ENCODE measurements at places on chromosomes 11 and 22. TPM values are rescaled to one million over a fixed set of nuclear protein-coding genes. Genes with fewer than 3 reads are reported as not detected.

- DNase-seq, result no peak
Observed at GRCh38 chr11:112162761-112163546, 940 bp downstream of the IL18 start.

- DNase-seq, result no peak
Observed at GRCh38 chr11:33197915-33198727, 36.8 kb upstream of the CSTF3 start.

DNA sequence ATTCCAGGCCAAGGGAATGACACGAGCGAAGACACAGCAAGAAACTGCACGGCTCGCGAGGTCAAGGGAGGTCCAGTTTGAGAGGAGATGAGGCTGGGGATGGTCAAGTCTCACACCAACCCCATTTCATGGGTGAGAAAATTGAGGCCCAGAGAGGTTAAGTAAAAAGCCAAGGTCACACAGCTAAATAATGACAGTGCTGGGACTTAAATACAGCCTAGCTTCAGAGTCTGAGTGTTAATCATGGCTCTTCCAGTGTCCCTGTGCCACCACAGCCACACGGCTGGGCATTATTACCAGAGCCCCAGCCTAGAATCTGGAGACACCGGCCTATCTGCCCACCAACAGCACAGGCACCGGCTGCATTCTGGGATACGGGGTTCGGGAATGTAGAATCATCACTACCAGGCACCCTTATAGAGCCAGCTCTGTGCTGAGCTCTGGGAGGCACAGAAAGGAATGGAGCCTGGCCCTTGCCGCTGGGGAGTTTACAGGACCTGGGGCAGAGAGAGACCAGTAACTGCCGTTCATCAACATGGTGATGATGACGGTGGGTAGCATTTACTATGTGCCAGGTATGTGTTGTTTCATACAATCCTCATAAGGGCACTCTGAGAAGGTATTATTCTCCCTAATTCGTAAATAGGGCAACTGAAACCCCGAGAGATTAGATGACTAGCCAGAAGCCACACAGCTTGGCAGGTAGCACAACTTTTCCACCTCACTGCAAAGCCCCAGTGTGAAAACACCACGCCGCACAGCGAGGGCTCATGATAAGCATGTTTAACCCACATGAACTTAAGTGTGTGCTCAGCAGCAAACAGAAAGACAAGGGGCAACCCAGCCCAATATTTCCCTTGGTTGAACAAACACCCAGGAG lies 51.8 kb downstream of the CD6 start:
- DNase-seq, result no peak

GRCh38 chr11:98940913-98941312 lies 79.8 kb upstream of the CNTN5 start:
- no peak for DNase-seq

- no peak for DNase-seq
Observed at GRCh38 chr11:119400860-119401259, 19.4 kb upstream of the USP2 start.

GRCh38 chr11:76787911-76788596 lies 4.9 kb downstream of the TSKU start:
- no peak for DNase-seq

GRCh38 chr11:94279996-94280395 lies 24.4 kb upstream of the IZUMO1R start:
- DNase-seq, result no peak

DNA sequence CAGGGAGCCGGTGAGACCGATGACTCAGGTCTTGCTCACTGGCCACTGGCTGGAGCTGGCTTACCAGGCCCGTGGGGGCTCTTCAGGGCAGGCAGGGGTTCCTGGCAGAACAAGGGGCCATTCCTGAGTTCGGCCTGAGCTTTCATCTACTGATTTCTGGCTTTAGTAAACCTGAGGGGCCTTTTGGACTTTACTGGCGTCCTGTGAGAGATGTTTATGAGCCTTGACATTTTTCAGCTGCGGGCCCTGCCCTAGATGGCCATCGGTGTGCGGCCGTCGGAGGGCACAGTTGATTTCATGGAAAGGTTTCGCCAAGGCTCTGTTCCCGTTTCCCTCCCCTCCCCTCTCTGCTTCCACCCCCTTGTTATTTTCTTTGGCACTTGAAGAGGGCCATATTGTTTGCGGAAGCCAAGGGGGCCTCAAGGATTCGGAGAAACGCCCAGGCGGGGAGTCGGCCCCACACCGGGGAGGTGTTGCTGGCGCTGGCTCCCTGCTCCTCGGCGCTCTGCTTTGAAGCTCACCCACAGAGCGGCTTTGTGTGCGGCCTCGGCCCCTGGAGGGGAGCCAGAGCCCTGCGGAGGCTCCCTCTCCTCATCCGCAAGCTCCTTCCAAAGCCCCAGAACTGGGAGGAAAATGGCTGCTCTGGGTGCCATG lies 17.7 kb downstream of the ELF5 start:
- DNase-seq, result no peak

- DNase-seq, result no peak
Observed at GRCh38 chr11:24628224-24628776, 131.4 kb downstream of the LUZP2 start.

DNA sequence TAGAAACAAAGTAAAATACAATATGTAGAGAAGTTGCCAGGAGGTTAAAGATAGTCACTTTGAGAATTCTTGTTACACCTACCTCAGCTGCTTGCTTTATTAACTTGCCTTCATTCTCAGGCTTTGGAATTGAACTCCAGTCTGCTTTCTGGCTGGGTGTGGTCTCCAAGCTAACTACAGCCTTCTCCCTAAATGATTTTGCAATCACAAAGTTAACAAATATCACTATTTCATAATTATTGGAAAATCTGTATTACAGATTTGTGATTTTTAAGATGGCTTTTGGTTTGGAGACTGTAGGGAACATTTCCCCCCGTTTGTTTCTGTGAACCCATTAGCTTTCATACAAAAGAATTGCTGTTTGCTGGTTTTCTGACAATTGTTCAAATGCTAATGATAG lies 2.2 kb downstream of the PLAAT5 start:
- DNase-seq, result no peak

- no peak for DNase-seq
Observed at GRCh38 chr11:18010121-18010670, 2.7 kb downstream of the SERGEF start.

DNA sequence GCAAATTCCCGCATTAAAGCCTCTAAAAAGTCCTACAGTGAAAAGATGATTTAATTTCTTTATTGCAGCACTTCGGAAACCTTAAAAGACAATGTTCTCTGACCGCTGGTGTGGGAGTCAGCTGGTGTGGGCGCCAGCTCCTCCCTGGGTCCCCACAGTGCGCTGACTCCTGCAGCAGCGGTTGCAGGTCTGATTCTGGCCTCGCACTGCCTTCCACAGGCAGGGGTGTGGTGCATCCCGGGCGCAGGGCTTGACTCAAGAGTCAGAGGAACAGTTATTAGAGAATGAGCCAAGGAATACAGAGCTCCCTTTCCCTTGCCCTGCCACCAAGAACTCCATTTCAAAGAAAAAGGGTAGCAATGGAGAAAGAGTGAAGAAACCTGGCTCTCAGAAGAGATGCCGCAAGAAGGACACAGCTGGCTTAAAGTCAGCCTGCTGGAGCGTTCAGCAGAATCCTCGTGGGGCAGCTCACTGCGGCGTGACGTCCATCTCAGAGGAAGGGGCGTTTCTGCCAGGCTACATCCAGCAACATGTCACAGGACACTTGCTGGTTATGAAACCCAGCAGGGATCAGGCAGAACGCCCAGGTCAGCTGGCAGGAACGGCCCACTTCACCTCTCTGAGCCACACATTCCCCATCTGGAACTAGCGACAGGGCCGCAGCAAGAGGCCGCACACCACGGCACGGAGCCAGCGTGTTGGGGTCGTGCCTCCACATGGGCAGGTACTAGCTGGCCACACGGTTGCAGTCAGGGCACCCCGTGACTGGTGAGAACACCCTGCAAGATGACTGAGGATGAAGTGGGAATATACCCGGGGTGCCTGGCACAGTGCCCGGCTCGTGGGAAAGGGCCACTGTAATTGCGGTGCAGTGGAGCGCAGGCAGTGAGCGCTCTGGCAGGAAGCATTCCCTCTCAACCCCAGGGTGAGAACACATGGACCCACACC lies 18.1 kb upstream of the EFCAB6 start:
- DNase-seq, result no peak

DNA sequence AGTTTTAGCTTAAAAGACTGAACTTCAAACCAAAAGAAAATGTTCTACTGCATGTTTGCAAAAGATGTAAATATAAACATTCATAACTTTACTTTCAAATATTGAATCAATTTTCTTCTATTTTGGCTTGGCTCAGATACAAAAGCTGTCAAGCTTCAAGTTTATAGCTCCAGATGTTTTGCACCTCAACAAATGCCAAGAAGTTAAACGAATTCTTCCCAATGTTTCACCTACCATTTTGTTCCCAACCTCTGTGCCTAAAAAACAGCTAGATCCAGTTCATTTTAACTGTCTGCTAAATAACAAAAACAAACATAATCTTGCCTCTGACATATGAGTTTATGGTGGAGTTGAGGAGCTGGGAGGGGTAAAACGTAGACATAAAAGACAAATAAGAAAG lies 76.5 kb downstream of the RAB30 start:
- DNase-seq, result no peak

- no peak for DNase-seq
Observed at GRCh38 chr22:33400891-33401290, 342.7 kb upstream of the SYN3 start.

- no peak for DNase-seq
Observed at GRCh38 chr11:128412847-128413791, 174.2 kb downstream of the ETS1 start.

- DNase-seq, result no peak
Observed at GRCh38 chr22:20465759-20466077, 28.1 kb upstream of the SCARF2 start.

DNA sequence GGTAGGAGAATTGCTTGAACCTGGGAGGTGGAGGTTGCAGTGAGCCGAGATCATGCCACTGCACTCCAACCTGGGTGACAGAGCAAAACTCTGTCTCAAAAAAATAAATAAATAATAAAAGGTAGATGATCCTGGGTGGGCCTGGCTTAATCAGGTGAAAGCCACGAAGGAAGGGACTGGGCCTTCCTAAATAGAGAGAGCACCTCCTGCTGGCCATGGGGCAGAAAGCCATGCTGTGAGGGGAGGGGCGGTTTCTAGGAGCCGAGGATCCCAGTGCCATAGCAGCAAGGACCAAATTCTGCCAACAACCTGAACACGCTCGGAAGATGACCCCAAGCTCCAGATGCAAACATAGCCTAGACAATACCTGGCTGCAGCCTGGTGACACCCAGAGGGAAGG lies 24.5 kb upstream of the DGKZ start:
- no peak for DNase-seq

DNA sequence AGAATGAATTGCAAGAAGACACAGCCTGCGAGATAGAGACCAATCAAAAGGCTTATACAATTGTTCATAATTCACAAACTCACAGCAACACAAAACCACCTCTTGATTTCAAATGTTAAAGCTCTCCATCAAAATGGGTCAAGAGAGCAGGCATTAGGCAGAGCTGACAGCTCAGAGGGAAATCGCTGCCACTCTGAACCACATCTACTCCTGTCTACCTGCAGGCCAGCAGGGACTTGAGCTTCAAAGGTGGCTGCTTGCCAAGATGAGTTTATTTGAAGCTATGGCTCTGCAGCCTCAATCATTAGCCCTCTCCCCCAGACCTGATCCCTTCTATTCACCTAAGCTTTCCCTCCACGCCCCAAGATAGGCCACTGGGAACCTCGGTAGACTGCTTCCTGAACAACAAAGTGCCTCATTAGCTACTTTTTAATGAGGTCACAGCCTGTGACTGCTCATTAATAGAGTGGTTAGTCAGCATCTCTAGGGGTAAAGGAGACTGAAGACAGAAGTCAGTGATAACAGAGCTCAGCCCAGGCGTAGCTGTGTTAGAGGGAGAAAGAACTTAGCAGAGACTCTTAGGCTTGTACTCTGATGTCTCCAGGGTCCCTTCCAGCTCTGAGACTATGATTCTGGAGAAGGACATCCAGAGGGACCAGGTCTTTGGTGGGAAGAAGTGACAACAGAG lies 21.2 kb upstream of the OR10A5 start:
- no peak for DNase-seq

- no peak for DNase-seq
Observed at GRCh38 chr11:83971063-83971462, 684.9 kb upstream of the CCDC90B start.

DNA sequence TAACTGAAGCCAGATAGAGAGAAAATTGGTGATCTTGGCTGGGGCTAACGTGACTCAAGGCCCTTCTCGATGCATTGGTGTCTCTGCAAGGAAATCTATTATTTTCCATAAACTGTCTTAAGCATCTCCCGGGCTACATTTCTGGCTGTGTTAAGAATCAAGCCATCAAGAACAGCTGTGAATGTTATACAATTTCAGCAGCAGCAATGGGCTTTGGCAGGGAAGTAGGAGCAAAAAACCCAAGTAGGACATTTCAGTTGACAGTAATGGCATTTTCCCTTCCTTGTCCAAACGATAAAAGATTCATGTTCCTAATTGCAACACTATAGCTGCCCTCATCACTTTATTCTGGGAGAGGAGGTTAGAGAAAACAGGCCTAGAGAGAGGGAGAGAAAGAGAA lies 335.0 kb downstream of the CADM1 start:
- no peak for DNase-seq

- DNase-seq, result no peak
Observed at GRCh38 chr22:49368976-49369725, 458.5 kb downstream of the BRD1 start.

DNA sequence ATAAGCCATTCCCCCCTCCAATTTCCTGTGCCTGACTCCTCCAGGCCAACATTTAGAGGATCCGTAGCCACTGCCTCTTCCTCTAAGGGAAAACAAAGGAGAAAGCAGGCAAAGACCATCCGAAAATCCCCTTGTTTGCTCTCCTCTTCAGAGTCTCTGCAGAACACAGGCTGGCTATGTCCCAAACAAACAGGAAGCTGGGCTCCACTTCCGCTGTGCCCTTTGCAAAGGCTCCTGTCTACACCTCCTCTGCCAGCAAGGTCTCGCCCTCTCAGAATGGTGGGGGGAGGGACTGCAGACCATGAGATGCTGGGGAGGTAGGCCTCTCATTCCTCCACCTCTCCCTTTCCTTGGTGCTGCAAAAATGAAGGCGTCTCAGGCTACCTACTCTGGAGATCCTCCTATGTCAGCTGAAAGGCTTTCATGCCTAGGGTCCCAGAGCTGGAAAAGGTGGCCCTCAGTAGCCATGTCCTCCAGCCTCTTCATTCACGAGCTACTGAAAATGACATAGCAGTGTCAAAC lies 596.2 kb downstream of the BUD13 start:
- DNase-seq, result no peak

GRCh38 chr22:20396639-20397038 lies 2.7 kb downstream of the ZNF74 start:
- DNase-seq, result no peak

Gene MMP13
- not detected for total RNA-seq

Gene MRPL49
- total RNA-seq, result 80.2 TPM

Gene PLEKHB1
- 53.7 TPM for total RNA-seq

Gene GLYAT
- total RNA-seq, result not detected

Gene UPK3A
- total RNA-seq, result not detected

Gene CDC42EP2
- 90.1 TPM for total RNA-seq

Gene TPBGL
- 0.33 TPM for total RNA-seq

Gene CRYAB
- total RNA-seq, result 315 TPM

Gene TNRC6B
- total RNA-seq, result 50.5 TPM

Gene MS4A3
- not detected for total RNA-seq

Gene GRAP2
- 5.0 TPM for total RNA-seq

Gene MRGPRE
- 0.46 TPM for total RNA-seq

Gene CHST1
- 4.0 TPM for total RNA-seq

Gene CCDC90B
- total RNA-seq, result 27.2 TPM
